ENCODE measurements at places on chromosomes 13 and 19.

GRCh38 chr13:57739543-57740190 is 108.1 kb downstream of the PCDH17 start:
- no peak for DNase-seq

GRCh38 chr13:35789335-35790165 is 313.1 kb upstream of the MAB21L1 start:
- DNase-seq = no peak

DNA sequence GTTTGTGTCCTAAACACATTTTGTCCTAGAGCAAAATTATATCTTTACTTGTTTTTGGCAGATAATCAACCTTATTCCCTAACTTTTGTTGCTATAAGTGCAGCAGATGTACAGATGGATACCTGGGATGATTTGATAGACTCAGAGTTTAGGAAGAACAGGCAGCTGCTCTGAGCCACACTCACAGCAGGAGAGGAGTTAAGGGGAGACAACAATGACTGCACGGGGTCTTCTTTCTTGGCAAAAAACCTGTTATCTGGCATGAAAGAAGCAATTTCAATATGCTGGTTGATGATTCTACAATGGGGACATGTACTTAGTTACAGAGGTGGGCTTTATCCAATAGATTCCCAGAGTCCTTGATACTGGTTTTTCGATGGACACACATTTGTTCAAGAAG is 258.9 kb upstream of the PCDH9 start:
- no peak for DNase-seq

DNA sequence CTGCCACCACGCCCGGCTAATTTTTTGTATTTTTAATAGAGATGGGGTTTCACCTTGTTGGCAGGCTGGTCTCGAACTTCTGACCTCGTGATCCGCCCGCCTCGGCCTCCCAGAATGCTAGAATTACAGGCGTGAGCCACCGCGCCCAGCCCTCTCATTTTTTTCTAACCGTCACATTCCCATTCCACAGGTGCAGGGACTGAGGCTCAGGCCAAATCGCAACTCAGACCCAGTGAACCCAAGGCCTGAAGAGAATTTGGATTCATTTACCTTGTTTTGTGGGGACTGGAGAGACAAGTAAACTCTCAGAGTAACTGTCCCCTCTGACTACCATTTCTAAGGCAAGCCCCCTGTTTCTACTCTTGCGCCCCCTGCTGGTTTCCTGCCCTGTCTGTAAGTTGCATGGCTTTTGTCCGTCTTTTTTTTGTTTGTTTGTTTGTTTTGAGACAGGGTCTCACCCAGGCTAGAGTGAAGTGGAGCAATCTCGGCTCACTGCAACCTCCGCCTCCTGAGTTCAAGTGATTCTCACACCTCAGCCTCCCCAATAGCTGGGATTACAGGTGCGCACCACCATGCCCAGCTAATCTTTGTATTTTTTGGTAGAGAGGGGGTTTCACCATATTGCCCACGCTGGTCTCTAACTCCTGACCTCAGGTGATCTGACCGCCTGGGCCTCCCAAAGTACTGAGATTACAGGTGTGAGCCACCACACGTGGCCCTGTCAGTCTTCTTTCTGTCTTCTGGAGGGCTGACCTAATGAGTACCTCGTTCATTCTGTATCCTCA is 2.3 kb upstream of the STRN4 start:
- peak; percentile 49 for DNase-seq

DNA sequence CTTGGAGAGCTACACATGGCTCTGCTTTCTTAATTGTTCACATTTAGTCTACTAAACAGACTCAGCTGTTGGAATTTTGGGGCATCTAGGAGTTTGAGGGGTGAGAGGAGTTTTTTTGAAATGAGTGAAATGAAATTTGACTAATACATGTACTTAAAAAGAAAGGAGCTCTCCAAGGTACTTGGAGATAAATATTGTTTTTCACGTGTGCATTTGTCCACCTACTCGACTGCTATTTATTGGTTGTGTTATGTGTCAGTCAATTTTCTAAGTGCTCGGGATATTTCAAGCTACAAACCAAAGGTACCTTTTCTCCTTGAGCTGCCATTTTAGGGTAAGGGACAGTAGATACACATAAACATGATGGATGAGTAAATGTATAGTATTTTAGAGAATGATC is 697.0 kb downstream of the LIG4 start:
- DNase-seq = no peak

- DNase-seq = no peak
These were observed 32.6 kb upstream of the SLC46A3 start for GRCh38 chr13:28751175-28751960.

- DNase-seq = no peak
These were observed 12.8 kb downstream of the PEG3 start for GRCh38 chr19:56827708-56828107.

DNA sequence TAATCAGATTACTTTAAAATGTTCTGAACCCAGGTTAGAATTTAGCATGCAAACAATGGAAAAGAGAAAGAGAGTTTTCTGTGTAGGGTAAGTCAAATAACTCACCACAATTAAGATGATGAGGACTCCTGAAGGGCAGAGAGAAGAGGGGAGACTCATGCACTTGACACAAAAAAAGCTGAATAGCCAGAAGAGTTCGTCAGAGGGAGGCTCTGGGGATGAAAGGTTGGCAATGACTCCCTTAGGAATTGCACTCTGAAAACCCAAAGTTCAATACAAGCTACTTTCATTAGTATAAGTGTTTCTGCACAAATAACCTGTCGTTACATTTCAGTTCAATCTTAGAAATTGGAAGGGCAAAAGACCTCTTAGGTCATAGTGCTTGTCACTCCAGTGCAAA is 434.4 kb upstream of the PCDH9 start:
- DNase-seq = no peak

DNA sequence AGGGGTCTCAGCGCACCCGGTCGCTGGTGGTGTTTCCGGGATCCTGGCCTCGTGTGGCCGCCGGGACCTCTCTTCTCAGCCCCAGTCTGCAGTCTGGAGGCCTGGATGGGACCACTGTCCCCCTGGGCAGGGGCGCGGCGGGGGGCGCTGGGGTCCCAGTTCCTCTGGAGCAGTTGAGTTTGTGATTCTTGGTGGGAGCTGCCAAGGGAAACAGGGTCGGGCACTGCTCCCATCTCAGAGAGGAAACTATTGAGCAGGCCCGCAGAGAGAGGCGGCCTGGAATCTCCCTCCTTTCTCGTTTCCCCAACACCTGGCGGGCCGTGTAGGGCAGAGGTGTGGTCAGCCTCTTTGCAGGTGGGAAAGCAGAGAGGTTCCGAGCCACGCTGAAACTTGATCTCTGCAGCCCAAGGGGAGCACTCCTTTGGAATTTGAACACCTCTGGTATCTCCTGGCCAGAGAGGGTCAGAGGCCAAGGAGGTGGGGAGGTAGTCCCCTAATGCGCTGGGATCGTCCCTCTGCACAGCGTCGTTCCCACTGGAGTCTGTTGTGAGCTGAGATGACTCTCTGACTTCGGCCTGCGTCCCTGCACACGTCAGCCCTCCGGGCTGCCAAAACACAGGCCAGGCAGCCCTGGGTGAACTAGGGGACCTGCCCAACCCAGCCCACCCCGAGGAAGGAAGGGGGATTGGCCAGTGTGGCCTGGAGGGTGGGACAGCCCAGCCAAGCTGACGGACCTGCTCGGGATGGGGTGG is 741 bp downstream of the PLEKHF1 start:
- DNase-seq = no peak

GRCh38 chr13:40109351-40109844 is 453.9 kb downstream of the COG6 start:
- DNase-seq = no peak

DNA sequence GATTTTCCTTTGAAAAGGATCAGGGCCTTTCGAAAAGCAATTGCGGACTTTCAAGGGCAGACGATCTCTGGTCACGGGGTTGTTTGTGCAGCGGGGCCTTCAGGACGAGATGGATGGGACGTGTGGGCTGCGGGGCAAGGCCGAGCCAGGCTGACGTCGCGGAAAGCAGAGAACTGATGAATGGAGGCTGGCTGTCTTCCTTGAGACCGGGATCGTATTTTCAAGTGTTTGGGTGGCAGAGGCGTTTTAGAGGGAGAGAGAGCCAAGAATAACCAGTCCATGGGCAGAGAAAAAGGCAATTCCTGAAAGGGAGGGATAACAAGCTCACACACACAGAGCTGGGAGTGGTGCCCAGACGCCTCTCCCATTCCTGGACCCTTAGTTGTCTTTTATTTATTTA is 138.9 kb upstream of the USP29 start:
- DNase-seq = no peak

DNA sequence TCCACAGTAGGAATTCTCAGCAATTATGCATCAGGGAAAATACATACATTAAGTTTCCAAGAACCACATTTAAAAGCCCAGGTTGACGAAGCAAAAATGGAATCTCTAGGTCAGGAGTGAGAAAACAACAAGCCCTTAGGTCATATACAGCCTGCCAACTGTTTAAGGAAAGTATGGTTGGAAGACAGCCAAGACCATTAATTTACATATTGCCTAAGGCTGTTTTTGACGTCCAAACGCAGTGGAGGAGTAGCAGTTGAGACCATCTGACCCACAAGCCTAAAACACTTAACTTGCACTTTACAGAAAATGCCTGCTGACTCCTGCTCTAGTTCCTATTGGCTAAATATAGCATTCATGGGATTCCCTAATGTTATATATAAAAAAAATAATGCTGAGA is 299.0 kb downstream of the ITGBL1 start:
- DNase-seq = no peak

DNA sequence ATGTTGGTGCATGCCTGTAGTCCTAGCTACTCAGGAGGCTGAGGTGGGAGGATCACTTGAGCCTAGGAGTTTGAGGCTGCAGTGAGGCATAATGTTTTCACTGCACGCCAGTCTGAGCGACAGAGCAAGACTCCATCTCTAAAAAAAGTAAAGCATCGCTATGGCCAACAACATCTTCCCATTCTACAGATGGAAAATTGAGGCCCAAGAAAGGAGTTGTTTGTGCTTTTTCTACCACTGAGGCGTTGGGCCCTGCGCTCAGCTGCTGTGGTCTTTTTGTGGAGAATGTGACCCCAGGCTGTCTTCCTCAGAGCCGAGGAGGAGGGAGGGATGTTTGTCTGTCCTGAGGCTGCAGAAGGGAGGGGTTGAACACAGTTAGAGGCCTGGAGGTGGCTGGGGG is 485 bp upstream of the C5AR2 start:
- DNase-seq = no peak

DNA sequence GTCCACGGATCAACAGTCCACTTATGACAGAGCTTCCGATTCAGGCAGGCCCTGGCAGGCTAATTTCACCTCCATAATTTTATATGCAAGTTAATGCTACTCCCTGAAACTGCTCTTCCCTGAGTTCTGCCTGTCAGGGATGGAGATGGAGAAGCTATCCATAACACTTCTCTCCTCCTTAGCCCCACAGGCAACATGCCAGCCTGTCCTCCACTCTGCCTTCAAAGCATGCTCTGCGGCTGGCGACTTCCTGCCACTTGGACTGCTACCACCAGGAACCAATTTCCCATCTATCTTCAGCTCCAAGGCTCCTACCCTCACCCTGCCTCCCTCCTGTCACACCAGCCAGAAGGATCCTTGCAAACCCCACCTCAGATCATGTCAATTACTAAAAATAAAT is 35.4 kb downstream of the GSX1 start:
- no peak for DNase-seq

DNA sequence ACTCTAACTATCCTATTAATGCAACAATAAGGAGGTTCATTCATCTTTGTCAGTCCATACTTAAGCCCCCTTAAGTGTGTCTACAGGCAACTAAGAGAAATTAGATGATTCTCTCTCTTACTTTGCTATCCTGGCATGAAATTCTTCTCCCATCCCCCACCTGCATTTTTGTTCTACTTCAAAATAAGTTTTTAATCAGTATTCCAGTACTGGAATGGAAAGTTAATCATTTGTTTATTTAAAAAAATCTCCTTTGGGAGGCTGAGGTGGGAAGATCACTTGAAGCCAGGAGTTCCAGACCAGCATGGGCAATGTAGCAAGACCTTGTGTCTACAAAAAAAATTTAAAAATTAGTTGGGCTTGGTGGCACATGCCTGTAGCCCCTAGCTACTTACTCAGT is 222.1 kb downstream of the MZT1 start:
- DNase-seq = no peak

DNA sequence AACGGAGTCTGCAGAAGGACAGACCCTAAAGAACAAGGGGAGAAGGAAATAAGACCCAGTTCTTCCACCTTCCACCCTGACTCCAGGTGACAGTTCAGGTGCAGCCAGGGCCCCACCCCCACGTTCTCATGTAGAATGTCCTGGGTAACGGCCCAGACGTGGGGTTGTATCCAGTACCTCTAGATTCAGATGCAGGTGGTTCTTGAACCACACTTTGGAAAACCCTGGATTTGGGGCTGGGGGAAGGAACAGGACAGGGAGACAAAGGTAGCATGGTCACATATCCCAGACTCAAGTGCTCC is 2.2 kb downstream of the DMPK start:
- DNase-seq = no peak

GRCh38 chr13:75861786-75862185 is 225.7 kb downstream of the LMO7 start:
- DNase-seq = no peak

GRCh38 chr13:29104461-29104860 is 284.3 kb downstream of the MTUS2 start:
- DNase-seq = no peak

- no peak for DNase-seq
These were observed 58.3 kb downstream of the RAP2A start for GRCh38 chr13:97492257-97492656.

- no peak for DNase-seq
These were observed 26.9 kb downstream of the SIPA1L3 start for GRCh38 chr19:37933937-37934358.

DNA sequence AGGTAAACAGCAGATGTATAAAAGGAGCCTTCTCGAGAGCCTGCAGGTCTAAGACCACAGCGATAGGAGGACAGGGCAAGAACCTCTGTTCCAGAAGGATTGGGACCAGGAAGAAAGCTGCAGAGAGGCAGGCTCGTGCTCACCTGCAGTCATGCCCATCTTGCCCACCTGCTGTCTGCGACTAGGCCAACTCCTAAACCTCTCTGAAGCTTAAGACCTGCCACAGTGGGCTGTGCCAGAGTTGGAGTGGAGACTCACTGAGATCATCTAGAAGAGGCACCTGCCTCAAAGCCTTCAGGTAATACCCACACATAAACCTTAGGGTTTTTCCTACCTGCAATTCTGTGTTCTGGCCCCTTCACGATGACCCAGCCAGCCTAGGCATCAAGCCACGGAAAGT is 68.7 kb downstream of the IRS2 start:
- no peak for DNase-seq

DNA sequence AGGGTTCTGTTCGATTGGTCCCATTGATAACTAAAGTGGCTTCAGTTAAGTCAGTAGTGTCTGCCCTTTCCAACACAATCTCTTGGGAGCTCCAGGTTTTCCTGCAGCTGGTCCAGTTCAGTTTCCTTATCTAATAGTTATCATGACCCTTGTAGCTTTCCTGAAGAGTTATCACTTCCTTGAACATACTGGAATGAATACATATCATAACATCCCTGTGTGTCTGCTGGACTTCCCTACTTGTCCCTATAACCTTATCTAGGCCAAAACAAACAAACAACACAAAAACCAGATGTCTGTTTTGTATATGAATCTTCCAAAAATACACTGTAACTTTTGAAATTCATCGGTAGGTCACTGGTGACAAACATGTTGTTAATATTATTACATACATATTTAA is 167.6 kb downstream of the DCT start:
- DNase-seq = no peak

- DNase-seq = no peak
These were observed 237.8 kb downstream of the DACH1 start for GRCh38 chr13:71629167-71629566.

GRCh38 chr13:44072536-44072935 is 192.8 kb downstream of the LACC1 start:
- DNase-seq = no peak

- no peak for DNase-seq
These were observed at the start of gene LRFN3 for GRCh38 chr19:35935911-35936737. Gene LRFN3, plus strand, starts transcription at chr19:35936374. Its CDS starts 3,052 bp downstream, at chr19:35939426.

Measured in stimulated activated CD8-positive, alpha-beta memory T cell treated with anti-CD3 and anti-CD28 coated beads, Interleukin-15, amount 100 ng/mL, for 4 hours (primary cell).